ENCODE measurements at places on chromosomes 5 and 9. TPM values are rescaled to one million over a fixed set of nuclear protein-coding genes. Genes with fewer than 3 reads are reported as not detected.

The SLCO6A1 gene
- total RNA-seq: not detected

The AIF1L gene
- 0.24 TPM for total RNA-seq

The TERT gene
- total RNA-seq: 2,426 TPM

The LRRC19 gene
- total RNA-seq: not detected

The PCA3 gene
- total RNA-seq: not detected

The SLC9A3 gene
- 1.00 TPM for total RNA-seq

The SH3GL2 gene
- not detected for total RNA-seq

All from HFFc6 (cell line).